CD4-positive, alpha-beta T cell treated with Interleukin-21 for 1 hour (primary cell): ENCODE measurements at places on chromosomes 16 and 17.

GRCh38 chr16:3727806-3728381 lies 10.6 kb upstream of the TRAP1 start:
- DNase-seq = no peak

DNA sequence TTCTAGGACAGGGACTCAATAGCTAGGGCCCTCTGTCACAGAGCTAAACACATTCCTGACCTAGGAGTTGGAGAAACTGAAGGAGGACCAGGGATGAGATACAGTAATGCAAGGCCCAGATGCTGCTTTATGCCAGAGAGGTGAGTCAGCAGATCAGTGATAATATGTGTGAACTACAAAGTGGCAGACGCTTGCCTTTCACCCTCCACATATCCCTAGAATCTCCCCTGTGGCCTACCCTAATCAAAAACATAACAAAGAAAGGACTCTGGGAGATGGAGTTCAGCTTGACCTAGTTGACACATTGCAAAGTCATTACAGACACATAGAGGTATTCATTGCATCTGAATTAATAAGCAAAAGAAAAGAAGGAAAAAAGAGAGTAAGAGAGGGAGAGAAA lies 417.6 kb upstream of the DYNLRB2 start:
- DNase-seq = no peak

- no peak for DNase-seq
Observed at GRCh38 chr17:42323268-42323773, 35.0 kb downstream of the STAT5A start.

GRCh38 chr17:50146230-50146926 lies 4.1 kb downstream of the PPP1R9B start:
- peak; percentile 36 for DNase-seq

DNA sequence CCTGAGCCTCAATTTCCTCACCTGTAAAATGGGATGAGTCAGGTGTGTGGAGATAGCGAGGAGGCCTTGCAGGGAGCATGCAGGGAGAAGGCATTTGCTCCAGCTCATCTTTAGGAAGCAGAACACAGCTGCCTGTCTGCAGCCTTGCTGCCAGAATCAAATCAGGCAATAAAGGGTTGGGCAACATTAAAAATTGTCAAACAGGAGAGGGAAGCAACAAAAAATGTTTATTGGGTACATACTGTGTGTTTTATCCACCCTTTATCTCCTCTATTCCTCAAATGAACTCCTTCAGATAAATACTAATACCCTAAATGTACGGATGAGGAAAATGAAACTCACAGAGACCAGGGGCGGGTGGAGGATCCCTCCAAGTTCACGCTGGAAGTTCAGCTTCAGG lies 12.2 kb downstream of the KRT16 start:
- no peak for DNase-seq

DNA sequence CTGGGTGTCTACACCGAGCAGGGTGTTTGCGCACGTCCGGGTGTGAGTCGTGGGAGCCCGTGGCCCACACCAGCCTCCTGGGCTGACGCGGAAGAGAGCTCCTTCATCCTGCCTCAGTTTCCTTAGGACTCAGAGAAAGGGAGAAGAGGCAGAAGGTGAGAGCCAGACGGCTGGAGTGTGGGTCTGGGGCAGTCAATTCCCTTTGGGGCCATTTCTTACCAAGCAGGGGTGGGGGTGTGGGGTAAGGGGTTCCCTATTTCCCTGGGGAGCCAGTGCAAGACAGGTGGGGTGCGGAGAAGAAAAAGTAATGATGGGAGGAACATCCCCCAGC lies 831 bp downstream of the CA7 start:
- DNase-seq = no peak

GRCh38 chr17:33121756-33122155 lies 130.1 kb downstream of the SPACA3 start:
- DNase-seq = no peak

DNA sequence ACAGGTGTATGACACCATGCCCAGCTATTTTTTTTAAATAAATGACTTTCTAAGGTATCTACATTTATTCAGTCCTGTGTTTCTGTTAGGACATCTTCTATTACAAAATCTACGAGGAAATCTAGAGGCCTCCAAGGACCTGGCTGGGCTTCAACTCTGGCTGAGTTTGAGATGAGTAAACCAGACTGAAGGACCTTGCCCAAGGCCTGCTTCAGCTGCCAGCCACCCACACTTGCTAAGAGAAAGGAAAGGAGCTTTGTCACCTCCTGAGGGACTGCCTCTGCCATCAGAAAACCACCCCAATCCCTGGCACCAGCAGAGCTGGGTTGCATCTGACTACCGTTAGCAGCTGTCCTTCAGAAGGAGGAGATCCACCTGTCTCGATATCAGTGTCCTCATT lies 1.3 kb upstream of the MYO1D start:
- DNase-seq = no peak

- no peak for DNase-seq
Observed at GRCh38 chr17:77320485-77321256, 179.9 kb downstream of the SEC14L1 start.

- no peak for DNase-seq
Observed at GRCh38 chr16:75421820-75422126, 11.5 kb downstream of the CFDP1 start.

GRCh38 chr16:22915003-22915402 lies 101.0 kb downstream of the HS3ST2 start:
- no peak for DNase-seq

DNA sequence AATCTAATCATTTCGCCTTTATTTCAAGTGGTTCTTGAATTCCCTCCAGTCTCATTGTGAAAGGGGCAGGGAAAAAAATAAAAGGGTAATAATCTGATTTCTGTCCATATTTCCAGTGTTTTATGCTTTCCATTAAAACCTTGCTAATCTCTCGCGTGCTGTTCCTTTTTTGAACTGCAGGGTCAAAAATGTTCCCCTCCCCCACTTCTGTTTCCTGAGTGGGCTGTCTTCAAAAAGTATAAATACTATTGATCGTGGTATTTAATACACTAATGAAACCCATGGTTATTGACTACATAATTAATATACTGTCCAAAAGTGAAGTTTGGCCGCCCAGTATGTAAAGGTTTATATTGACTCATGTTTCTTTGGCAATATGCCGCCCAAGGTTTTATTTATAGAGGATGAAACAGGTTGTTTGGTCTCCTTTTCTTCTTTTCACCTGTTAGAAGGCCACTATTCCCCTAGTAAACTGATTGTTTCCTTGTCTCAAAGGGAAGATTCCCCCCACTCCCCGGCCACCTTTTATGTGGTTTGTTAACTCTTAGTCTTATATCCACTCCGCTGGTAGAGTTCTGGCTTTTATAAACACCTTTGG lies 69.7 kb downstream of the RPA1 start:
- no peak for DNase-seq

GRCh38 chr16:88613911-88614817 lies 24.2 kb upstream of the IL17C start:
- no peak for DNase-seq

GRCh38 chr17:36932694-36933511 lies 4.4 kb upstream of the LHX1 start:
- no peak for DNase-seq
